ENCODE measurements at places on chromosomes 12 and 14.

GRCh38 chr12:113867258-113867657, 98.9 kb downstream of the RBM19 start:
- no peak for DNase-seq

GRCh38 chr14:77459072-77459723, 1.3 kb downstream of the AHSA1 start:
- DNase-seq = peak; percentile 38

DNA sequence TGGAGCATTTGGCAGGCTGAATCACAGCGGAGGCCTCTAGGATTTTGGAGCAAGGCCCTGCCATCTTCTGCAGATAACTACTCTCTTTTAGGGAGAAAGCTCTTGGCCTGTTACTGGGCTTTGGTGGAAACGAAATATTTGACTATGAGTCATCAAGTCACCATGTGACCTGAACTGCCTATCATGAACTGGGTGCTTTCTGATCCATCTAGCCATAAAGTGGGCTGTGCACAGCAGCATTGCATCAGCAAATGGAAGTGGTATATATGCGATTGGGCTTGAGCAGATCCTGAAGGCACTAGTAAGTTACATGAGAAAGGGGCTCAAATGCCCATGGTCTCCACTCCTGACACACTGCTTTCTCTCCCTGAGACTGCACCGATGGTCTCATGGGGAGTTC, 21.1 kb downstream of the GYS2 start:
- no peak for DNase-seq

DNA sequence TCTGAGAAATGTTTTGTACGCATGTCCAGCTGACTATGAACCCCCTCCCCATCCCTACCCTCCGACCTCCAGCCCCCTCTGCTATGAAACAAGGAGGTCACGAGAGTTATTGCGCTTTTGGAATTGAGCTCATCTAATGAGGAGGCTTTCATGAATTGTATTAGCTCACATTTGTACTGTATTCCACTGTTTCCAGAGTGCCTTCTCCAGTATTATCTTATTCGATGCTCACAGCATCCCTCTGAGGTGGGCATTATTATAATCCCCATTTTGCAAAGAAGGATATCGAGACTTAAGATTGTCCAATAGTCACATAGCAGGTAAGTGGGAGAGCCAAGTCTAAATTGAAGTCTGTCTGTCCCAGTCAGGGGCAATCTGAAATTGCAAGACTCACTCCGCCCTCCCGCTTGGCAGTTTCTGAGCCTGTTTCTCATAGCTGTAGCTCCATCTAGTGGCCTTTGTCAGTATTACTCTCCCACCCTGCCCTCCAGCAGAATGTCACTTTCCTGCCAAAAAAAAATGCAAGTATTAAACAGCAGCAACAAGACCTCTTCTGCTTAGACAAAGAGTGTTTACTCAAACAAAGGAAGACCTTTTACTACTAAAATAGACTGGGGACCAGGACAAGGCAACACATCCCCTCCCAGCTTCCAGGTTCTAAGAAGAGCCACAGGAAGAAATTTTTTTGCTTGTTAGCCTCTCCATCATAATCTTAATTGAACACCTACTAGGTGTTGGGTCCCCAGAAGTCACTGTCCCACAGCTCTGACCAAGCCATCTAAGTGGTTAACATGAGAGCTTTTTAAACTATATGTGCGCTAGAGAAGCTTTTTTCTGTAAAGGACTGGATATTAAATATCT, 48.6 kb upstream of the TMEM233 start:
- DNase-seq = peak; percentile 25

DNA sequence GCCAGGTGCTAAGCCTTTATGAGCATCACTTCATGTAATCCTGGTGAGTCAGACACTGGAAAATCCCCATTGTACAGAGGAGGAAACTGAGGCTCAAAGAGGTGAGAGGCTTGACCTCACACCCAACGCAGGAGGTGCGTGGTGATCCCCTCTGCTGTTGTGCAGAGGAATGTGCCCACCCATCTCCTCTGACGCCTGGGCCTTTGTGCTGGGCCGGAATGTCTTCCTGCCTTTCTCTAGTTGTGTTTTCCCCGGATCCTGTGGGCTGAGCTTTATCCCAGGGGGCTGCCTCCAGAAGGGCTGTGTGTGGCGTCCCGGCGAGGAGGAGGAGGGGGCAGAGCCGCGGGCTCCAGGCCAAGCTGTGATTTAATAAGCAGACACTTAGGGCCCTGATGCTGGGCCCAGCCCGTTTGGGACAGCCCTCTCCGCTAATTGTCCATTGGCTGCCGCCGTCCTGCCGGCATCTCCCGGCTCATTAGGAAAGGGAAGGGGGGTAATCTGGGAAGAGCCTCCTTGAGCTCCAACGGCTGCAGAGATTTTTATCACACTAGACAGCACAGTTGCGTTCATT, 653.6 kb downstream of the MED13L start:
- DNase-seq = no peak

GRCh38 chr12:92814584-92814983, 111.8 kb downstream of the PLEKHG7 start:
- no peak for DNase-seq

DNA sequence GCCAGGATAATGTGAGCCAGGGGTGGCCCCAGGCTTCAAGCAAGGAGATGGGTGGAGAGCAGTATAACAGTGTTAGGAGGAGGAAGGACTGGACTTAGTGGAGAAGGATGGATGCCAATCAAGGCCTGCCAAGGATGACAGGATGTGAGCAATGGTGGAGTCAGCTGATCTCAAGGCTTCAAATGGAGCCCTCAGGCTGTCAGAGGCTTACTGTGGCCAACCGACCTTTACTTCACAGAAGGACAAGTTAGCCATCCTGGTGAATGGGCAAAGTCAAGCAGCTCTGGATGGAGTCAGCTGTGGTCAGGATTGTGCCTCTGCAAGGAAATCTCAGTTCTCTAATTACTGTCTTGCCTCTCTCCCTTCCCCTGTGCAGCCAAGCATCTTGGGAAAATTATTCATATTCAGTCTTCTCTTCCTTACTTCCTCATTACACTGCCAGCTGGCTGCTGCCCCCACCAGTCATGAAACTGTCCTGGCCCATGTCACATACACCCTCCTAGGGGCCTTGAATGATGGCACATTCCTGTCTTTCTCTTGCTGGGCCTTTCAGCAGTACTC, 7.6 kb upstream of the STAT6 start:
- DNase-seq = no peak

GRCh38 chr14:65412856-65413738, 567 bp downstream of the FUT8 start:
- DNase-seq = no peak

DNA sequence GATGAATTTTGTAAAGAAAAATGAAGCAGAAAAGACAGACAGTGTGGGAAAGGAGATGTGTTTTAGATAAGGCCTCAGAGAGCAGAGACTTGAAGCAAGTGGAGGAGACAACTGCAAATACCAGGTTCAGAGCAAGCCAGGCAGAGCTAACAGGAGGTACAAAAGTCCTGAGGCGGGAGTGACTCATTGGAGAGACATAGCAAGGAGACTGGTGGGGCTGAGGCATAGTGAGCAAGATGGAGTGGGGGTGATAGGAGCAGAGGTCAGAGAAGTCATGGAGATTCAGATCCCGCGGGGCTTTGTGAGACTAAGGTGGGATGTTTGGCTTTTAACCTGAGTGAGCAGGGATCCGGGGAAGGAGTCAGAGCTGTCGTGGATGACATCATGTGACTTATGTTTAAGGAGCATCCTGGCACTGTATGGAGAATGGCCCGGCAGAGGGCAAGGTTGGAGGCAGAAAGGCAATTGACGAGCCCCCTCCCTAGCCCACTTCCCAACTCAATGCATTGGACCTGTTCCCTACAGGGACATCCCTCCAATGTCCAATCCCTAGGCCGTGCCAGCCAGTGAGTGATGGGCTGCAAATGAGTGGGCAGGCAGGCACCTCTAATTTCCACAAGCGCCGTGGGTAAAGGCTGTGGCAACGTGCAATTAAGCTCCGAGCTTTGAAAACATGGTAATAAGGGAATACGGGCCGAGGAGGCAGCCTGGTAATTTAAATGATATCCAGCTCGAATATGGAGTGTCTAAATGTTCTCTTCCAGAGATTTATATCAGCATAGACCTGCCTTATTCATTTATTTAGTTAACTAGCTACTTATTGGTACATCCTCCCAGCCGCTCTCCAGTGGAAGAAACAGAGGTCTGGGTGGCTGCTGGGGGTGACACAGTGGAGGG, 206.8 kb upstream of the LHX5 start:
- DNase-seq = no peak

DNA sequence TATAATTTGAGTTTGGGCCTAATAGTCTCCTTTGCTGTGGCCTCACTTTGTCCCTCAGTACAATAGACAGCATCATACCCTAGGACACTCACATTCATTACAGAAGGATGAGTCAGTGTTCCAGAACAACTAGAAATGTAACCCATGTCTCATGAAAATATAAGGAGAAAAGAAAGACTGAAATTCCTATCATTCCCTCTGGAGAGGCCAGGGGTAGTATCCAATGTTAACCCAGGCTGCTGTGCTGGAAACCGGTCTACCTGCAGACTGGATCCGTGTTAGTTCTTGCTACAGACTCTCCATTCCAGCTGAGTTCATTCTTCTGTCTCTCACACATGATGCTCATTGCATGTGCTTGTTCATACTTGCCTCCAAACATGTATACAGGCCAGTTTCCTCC, 75.8 kb upstream of the HOXC13 start:
- no peak for DNase-seq

- no peak for DNase-seq
Measured at GRCh38 chr12:18658829-18659228, 79.0 kb downstream of the PLCZ1 start.

GRCh38 chr12:44654646-44655639, 221.2 kb downstream of the NELL2 start:
- DNase-seq = no peak

GRCh38 chr14:56342494-56342942, 224.3 kb downstream of the PELI2 start:
- DNase-seq = no peak

GRCh38 chr14:79328863-79329262, 882.4 kb downstream of the DIO2 start:
- DNase-seq = no peak

- DNase-seq = no peak
Measured at GRCh38 chr12:67099858-67100257, 169.3 kb upstream of the CAND1 start.

DNA sequence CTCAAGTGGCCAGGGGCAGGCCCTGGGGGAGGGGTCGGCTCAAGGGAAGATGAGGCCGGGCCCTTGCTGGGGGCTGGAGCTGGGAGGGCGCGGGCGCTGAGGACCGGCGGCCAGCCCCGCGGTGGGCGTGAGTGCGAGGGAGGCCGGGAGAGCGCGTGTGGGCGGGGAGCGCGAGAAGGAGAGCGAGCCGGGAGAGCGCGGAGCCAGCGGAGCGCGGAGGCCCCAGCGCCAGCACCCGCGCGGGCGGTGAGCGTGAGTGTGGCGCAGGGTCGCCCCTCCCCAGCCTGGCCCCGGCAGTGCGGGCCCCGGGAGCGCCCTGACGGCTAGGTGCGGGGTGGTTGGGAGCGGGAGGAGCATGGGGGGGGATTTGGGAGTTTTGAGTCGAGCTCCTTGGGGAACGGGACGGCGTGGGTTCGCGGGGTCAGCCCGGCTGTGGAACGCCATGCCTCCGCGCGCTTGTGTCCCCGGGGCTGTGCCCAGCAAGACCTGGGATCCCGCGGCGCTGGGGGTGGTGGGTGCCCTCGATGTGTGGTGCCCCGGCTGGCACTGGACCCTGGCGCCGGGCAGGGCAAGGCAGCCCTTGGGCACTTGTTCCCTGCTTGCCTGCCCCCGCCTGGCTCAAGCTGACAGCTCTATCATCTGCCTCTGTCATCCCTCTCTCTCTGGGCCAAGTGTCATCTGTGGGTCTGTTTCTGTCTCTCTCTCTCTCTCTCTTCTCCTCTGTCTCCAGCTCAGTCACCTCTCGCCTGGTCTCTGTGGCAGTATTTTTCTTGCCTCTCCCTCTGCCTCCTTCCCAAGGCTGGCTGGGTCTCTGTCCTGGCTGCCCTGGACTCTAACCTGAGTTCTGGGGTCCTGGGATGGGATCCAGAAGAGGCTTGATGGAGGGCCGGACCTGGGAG, at the start of gene LBHD2:
Gene LBHD2 (plus strand): TSS at position 190 of the 899 bp plus-strand sequence. CDS start 1,803 bp downstream, outside the sequence.
- no peak for DNase-seq

GRCh38 chr14:95340201-95340697, 20.5 kb upstream of the CLMN start:
- DNase-seq = no peak

- no peak for DNase-seq
Measured at GRCh38 chr14:73460691-73461127, 2.4 kb upstream of the NUMB start.

- no peak for DNase-seq
Measured at GRCh38 chr14:71764701-71765382, 167.4 kb upstream of the RGS6 start.

- DNase-seq = no peak
Measured at GRCh38 chr12:130748786-130749185, 32.7 kb upstream of the RIMBP2 start.

- DNase-seq = no peak
Measured at GRCh38 chr12:52230364-52231281, 2.4 kb upstream of the KRT7 start.

DNA sequence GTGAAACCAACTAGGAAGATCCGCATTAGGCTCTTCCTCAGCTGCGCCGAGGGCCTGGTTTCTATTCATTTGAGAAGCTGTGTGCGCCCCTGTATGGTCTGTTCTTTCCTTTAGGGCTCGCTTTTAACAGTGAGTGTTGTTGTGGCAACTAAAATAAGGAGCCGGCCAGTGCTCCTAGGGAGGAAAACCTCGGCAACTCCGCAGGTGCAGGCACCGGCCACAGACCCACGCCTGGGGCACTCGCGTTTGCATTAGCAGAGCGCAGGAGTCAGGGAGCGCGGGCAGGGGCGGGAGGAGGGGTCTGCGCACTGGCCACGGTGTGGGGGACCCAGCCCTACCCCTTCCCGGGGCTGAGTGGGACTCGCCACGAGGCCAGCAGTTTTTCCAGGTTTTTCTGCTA, 50.5 kb downstream of the STX2 start:
- DNase-seq = no peak

DNA sequence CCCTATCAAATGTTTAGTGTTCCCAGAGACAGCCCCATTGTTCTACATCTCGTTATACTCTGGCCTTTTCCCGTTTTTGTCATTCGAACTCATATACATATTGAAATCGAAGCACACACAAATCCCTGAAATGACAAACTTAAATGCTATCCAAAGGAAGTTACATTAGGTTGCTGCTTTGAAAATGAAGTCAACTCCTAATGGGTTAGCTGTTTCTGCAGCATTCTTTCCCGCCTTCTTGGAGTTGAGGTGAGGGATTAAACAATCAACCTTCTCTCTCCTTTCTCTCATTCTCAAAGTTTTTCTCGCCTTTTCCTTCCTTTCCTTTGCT, 642 bp upstream of the PHC1 start:
- DNase-seq = no peak

DNA sequence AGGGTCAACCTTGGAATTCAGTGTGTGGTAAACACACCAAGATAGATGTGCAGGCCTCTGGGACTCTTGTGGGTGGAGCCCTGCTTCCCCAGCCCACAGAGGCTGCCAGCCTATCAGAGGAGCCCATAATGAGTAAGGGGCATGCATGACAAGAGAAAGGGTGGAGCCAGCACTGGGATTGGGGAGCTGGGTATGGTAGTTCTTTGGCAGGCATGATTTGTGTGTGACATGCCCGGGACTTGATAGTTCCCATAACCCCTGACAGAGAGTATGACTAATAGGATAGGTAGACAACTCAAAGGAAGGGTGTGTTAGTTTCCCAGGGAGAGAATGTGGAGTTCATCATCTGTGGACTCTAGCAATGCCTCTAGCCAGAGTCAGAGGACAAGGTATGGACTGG, 143.0 kb downstream of the EMP1 start:
- DNase-seq = no peak

Measured in effector CD8-positive, alpha-beta T cell (primary cell).